ENCODE measurements at places on chromosomes 6 and 20.
A peak's percentile ranks its signal among the peaks of the same experiment; 100 is the strongest.

- peak; percentile 33 for DNase-seq
Observed at GRCh38 chr6:36269834-36270705, at the start of gene PNPLA1. TSS of gene PNPLA1 (plus strand) at chr6:36270060. CDS start at chr6:36270460, 400 bp downstream.

DNA sequence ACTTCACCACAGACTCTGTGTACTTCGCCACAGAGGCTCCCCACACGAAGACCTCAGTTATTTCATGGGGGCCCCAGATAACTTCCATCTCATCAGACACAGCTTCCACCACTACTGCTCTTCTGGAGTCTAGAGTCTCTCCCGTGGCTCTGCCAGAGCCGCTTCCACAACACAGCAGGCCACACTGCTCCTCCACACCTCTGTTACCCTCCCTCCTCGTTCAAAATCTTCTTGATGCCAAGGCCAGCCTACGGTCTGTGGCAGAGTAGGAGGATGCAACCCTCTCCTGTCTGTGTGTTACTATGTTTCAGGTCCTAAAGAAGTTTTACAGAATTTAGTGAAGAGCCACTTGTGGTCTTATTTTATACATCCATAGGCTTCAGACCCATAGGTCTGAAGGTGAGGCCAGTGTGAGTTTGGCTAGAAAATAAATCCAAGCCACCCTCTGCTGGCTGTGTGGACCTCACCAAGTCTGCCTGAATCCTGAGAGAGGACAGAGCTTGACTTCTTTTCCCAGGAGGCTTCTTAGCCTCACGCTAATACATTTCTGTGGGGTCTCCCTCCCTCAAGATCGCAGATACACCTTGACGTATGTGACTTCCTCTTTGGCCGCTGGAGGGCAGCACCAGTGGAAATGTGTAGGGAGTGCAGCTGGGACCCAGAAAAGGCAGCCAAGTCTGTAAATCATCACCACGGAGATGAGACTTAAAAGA, 197.7 kb downstream of the FAXC start:
- DNase-seq: peak; percentile 43

DNA sequence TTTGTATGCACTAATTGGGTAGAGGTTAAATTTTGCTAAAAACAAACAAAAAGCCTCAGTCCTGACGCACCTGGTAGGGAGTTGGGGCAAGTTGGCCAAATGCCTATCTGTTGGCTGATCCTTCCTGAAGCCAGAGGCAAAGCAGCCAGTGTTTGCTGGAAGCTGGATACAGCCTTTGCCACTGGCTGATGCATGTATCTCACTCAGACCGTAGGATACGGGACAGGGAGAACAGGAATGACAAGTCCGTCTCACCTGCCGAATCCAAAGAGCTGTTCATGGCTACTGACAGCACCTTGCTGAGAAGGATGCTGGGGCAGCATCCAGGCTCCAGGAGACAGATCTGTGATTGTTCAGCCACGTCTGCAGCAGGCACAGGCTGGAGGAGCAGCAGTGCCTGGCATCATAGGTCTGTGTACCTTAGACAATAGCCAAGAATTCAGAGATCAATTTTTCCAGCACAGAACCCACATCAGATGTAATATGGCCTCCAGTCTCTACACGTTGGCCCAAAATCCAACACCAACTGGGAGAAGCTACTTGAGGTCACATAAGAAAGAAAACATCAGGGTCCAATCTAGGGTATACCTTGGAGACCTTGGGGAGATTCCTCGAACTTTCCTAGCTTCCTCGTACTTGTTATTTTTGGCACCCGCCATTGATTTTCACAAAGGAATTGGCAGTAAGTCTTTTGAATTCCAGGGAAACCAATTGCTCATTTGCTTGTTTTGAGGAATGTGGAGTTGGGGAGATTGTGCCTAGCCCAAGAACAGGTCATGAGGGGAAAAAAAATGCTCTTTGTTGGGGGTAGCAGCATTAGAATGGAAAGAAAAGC, 108.5 kb upstream of the ARMC2 start:
- DNase-seq: no peak

DNA sequence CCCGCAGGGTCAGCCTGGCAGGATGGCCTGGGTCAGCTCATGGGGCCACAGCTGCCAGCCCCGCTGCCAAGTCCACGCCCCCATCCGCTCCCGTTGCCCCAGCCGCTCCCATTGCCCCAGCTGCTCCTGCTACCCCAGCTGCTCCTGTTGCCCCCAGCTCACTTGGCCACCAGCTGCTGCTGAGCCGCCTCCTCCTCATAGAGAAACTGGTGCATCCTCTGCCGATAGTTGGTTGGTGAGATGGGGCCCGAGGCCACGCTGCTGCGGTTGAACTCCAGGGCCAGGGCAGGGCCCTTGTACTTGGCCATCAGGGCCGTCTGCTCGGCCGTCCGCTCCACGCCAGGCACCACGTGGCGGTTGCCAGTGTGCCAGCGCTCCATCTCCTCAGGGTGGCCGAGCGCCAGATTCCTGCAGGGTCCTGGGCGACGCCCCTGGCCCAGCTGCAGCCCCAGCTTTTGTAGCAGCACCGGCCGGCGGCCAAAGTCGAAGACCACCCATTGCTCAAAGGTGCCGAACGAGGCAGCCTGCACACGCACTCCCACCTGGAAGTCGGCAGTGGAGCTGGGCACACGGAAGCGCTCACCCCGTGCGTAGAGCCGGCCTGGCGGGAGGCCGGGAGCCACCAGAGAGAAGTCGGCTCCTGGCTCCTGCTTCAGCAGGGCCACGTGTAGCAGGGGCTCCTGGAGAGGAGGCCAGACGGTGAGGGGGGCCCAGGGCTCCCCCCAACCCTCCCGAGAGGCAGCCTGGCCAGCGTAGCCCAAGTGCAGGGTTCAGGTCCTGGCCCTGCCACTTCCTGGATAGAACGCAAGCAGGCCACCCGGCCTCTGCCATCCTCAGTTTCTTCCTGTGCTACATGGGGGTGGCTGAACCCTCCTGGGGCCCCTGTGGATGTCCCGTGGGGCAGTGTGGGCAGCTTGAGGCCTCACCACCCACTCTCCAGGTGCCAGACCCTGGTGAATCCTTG, 4.8 kb downstream of the HELZ2 start:
- DNase-seq: no peak

DNA sequence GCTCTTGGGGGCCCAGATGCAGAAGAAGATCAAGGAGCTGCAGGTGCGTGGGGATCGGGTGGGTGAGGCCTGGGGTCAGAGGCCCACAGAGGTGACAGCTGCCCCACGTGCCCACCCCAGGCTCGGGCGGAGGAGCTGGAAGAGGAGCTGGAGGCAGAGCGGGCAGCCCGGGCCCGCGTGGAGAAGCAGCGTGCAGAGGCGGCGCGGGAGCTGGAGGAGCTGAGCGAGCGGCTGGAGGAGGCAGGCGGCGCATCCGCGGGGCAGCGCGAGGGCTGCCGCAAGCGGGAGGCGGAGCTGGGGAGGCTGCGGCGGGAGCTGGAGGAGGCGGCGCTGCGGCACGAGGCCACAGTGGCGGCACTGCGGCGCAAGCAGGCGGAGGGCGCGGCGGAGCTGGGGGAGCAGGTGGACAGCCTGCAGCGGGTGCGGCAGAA, 41.5 kb downstream of the MYH7B start:
- DNase-seq: no peak

DNA sequence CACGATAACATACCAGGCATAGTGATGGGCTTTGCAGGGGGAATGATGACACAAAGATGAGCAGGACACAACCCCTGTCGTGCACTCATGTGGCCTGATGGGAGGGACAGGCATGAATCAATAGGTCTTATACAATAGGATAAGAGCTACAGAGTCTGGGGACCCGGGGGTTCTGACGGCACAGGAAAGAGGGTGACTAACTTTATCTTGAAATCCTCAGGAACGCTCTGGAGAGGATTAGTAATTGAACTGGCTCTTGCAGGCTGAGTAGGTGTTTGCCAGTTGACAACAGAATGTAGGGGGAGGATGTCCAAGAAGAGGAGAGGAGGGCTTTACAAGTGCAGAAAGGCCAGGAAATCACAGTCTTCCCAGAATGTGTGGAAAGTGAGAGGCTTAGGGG, 219.9 kb upstream of the ECI2 start:
- DNase-seq: peak; percentile 75

GRCh38 chr20:38321959-38322598, 18.1 kb downstream of the BPI start:
- peak; percentile 85 for DNase-seq

GRCh38 chr6:113287396-113287795, 569.7 kb upstream of the MARCKS start:
- no peak for DNase-seq

- DNase-seq: no peak
Observed at GRCh38 chr6:89655122-89655521, 16.6 kb upstream of the LYRM2 start.

GRCh38 chr20:8116067-8116811, 15.8 kb upstream of the PLCB1 start:
- peak; percentile 48 for DNase-seq

- DNase-seq: no peak
Observed at GRCh38 chr20:6711951-6712649, 55.4 kb upstream of the BMP2 start.

- DNase-seq: no peak
Observed at GRCh38 chr6:4714961-4715501, 61.2 kb upstream of the CDYL start.

Measured in GM03348 (cell line).